NCI-H1930 (cell line): ENCODE measurements at places on chromosomes 11 and 22.

DNA sequence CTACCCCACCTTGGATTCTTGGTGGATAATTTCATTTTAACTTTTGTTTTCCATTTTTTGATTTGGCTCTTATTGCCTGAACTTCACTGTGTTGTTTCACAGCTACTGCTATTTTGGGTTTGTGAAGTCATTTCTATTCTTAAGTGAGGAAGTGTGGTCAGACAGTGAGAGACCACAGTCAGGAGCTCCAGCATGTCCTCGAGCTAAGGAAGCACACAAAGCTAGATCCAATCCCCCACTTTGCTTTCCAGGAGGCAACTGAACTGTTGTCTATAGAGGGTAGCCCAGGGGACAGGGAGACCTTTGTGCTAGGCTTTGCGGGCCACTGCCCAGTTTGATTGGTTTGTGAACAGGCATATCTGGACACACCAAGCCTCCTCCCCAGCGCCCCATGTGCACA is 251.8 kb upstream of the KIRREL3 start:
- DNase-seq = no peak

- DNase-seq = no peak
Measured at GRCh38 chr11:117179048-117179999, 781 bp downstream of the SIDT2 start.

DNA sequence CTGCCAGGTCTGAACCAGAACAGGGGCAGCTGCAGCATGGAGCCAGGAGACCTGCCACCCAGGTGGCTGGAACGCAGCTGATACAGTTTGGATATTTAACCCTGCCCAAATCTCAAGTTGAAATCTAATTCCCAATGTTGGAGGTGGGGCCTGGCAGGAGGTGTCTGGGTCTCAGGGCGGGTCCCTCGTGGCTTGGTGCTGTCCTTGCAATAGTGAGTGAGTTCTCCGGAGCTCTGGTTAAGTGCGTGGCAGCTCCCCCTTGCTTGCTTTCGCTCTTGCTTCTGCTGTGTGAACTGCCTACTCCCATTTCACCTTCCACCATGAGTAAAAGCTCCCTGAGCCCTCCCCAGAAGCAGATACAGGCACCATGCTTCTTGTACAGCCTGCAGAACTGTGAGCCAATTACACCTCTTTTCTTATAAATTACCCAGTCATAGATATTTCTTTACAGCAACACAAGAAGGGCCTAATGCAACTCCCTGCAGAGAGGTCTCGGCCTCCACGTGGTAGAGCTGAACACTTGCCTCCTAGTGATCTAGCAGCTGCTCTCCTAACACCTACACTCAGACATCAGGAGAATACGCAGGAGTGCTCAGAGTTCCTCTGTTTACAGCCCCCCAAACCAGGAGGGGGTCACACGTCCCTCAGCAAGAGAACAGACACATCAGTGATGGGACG is 203.7 kb downstream of the CTTN start:
- DNase-seq = no peak

GRCh38 chr11:42770444-42771065 is 541.2 kb upstream of the API5 start:
- no peak for DNase-seq

GRCh38 chr11:2813141-2813908 is 72.2 kb downstream of the CDKN1C start:
- no peak for DNase-seq

GRCh38 chr11:63589000-63589399 is 25.2 kb downstream of the PLAAT3 start:
- DNase-seq = no peak
